ENCODE measurements at places on chromosomes 1 and 21. TPM values are rescaled to one million over a fixed set of nuclear protein-coding genes. Genes with fewer than 3 reads are reported as not detected.

Gene FBLIM1
- total RNA-seq = 194 TPM

Gene APP
- 510 TPM for total RNA-seq

- DNase-seq = no peak
Measured at GRCh38 chr1:245871915-245872314, 635.2 kb downstream of the SMYD3 start.

Gene OR6N1
- total RNA-seq = not detected

Gene SELENBP1
- 2.7 TPM for total RNA-seq

- DNase-seq = no peak
Measured at GRCh38 chr21:26522704-26523103, 50.4 kb downstream of the CYYR1 start.

- DNase-seq = no peak
Measured at GRCh38 chr1:82762829-82763532, 962.2 kb downstream of the ADGRL2 start.

DNA sequence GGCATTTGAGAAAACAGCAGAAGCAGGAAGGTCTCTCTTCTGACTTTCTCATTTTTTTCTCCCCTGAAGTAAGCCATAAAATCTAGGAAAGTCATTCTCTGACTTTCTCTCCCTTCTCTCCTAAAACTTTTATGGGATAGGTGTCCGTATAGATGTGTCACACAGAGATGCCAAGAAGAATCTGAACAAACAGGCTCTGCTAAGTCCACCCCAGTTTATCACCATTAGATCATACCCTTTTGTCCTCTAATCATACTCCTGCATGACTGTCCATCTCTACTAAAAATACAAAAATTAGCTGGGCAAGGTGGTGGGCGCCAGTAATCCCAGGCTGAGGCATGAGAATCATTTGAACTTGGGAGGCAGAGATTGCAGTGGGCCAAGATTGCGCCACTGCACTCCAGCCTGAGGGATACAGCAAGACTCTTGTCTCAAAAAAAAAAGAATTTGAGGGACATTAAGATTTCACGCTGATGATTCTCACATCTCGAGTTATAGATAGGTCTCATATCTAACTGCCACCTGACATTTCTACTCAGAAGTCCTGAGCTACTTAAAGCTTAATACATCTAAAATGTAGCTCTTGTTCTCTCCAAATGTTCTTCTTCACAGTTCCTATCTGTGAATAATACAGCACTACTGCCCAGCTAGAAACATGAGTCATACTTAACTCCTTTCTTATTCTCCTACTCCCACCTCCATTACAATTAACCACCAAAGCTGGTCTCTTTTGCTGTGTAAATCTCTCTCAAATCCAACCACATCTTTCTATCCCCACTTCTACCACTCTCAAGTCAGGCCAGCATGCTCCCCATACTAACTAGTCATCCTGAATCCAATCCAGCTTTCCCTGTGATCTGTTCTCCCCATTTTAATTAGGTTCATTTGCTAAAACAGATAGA lies 47.7 kb downstream of the ZNF644 start:
- DNase-seq = peak; percentile 36

GRCh38 chr1:211605034-211605433 lies 26.1 kb upstream of the SLC30A1 start:
- no peak for DNase-seq

Gene AGPAT3
- total RNA-seq = 39.1 TPM

Gene IL10
- not detected for total RNA-seq

All from epithelial cell of proximal tubule (primary cell).